ENCODE measurements at places on chromosomes 12 and 14.
A peak's percentile ranks its signal among the peaks of the same experiment; 100 is the strongest.

DNA sequence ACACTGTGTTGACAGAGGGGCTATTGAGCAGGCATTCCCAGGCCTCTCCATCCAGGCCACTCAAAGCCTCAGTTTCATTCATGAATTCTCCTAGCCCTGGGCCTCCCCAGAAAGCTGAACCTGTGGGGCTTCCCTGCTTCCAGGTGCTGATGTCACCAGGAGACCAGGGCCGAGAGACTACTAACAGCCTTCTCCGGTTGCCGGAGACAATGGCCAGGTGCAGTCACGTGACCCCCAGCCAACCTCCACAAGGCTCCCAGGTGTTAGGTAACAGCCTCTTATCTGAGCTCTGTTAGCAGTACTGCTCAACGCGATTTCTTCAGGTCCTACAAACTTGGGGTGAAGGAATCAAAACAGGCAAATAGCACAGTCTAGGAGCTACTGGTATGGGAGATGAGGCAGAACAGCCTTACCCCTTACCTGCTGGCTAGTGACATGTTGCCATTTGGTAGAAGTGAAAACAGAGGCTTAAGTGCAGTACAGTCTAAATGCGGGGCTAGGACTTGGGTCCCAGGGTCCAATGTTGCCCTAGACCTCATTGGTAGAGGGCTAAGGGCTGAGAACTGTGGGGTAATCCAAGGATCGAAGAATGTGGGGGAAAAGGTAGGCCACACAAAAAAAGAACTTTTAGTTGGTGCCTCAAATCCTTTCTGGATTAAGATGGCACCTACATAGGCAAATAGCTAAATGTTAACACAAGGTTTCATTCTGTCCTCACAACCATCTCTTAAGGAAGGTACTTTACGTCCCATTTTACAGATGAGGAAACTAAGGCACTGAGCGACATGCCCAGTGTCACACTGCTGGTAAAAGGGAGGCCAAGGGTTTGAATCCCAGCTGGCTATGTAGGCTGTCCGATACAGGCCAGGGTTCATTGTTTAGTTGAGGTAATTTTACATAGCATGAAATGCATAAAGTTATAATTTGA, 3.8 kb downstream of the CCDC88C start:
- DNase-seq: no peak

- DNase-seq: peak; percentile 97
Observed at GRCh38 chr14:75293920-75294648, 15.5 kb downstream of the FOS start.

- peak; percentile 33 for DNase-seq
Observed at GRCh38 chr12:24378548-24379407, 429.3 kb upstream of the SOX5 start.

- DNase-seq: no peak
Observed at GRCh38 chr12:18992336-18992735, 137.2 kb upstream of the PLEKHA5 start.

Measured in right renal pelvis (tissue), 4 donors.